SW 1271 (cell line): ENCODE measurements at places on chromosomes 13 and 19.
A peak's percentile ranks its signal among the peaks of the same experiment; 100 is the strongest.

GRCh38 chr19:18800636-18801035 lies 9.5 kb upstream of the COMP start:
- no peak for DNase-seq

GRCh38 chr13:33454844-33455705 lies 169.5 kb upstream of the STARD13 start:
- DNase-seq: no peak

GRCh38 chr19:17938092-17938845 lies 5.5 kb downstream of the CCDC124 start:
- DNase-seq: peak; percentile 45

GRCh38 chr19:51882518-51882917 lies 5.2 kb downstream of the ZNF577 start:
- DNase-seq: no peak

- no peak for DNase-seq
Measured at GRCh38 chr19:14933506-14933905, 7.8 kb upstream of the OR7C2 start.

DNA sequence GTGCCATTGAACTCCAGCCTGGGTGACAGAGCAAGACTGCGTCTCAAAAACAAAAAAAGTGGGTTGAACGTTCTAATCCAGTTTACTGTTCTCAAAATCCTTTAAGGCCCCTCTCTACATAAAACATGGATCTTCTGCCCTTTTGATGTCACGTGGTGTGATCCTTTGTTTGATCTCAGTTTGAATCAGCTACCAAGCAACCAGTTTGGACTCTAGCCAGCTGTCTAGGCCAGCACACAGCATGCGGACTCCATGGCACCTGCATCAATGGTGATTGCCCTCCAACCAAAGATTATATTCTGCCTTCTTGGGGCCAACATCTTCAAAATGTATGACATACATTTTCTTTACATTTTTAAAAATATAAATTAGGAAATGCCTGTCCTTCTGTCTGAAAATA lies 365.4 kb downstream of the NDFIP2 start:
- DNase-seq: no peak

- no peak for DNase-seq
Measured at GRCh38 chr13:32600890-32601289, 14.6 kb downstream of the PDS5B start.

- no peak for DNase-seq
Measured at GRCh38 chr19:38648769-38649304, 1.4 kb downstream of the ACTN4 start.

- peak; percentile 22 for DNase-seq
Measured at GRCh38 chr13:78137404-78138142, 218.9 kb upstream of the EDNRB start.

- DNase-seq: no peak
Measured at GRCh38 chr19:48424694-48425219, 21.0 kb upstream of the GRWD1 start.

DNA sequence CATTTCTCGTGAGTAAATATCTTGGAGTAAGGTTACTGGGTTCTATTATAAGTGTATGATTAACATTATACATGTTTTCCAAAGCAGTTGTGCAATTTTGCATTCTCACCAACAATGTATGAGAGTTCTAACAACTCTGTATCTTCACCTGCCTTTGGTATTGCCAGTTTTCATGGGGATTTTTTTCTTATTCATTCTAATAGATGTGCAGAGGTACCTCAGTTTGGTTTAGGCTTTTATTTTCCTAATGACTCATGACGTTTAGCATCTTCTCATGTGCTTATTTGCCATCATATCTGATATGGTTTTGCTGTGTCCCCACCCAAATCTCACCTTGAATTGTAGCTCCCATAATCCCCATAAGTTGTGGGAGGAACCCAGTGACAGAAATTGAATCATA lies 7.7 kb upstream of the NUDT15 start:
- no peak for DNase-seq

DNA sequence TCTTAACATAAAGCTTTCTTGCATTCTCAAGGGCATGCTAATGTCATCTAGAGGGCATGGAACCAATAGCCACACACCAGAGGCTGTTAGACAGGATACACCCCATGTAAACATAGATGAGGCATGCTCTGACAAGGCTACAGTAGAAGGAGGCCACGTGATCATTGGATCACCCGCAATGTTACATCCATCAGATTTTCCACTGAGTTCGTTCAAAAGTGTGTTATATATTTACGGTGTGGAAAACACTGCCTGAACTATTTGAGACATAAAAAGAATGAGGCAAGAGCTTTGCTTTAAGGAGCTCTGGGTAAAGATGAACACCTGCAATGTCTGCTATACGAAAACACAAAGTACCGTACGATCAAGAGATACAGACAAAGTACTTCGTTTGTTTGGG lies 817.5 kb upstream of the SLC10A2 start:
- no peak for DNase-seq

DNA sequence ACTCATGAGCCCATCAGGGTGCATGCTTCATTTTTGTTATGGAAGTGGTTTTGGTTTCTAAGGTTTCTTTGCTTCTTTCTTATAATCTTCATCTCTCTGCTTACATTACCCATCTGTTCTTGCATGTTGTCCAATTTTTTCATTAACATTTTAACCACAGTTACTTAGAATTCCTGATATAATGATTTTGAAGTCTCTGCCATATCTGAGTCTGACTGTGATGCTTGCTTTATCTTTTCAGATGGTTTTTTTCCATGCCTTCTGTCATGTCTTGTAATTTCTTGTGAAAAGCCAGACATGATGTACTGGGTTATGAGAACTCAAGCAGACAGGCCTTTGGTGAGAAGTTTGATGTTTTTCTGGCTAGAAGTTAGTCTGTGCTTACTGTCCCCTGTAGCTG lies 8.0 kb upstream of the ARGLU1 start:
- no peak for DNase-seq

DNA sequence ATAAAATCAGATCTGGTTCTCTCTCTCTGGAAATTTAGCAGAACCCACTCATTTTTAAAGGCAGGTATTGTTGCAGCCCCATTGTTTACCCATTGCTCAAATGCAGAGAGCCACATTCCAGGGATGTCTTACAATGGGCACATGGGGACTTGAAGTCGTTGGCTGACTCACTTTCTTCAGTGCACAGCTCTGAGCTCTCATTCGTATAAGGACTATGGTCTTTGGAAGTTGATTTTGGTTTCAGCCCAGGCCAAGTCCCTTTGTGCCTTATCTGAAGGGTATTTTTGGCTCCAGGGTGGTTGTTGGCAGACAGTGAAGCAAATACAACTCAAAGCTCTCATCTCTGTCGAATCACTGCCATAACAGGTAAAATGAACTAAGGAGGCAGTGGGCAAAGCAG lies 47.3 kb upstream of the CLDN10 start:
- no peak for DNase-seq

GRCh38 chr19:6429419-6430221 lies 3.9 kb downstream of the SLC25A41 start:
- no peak for DNase-seq

DNA sequence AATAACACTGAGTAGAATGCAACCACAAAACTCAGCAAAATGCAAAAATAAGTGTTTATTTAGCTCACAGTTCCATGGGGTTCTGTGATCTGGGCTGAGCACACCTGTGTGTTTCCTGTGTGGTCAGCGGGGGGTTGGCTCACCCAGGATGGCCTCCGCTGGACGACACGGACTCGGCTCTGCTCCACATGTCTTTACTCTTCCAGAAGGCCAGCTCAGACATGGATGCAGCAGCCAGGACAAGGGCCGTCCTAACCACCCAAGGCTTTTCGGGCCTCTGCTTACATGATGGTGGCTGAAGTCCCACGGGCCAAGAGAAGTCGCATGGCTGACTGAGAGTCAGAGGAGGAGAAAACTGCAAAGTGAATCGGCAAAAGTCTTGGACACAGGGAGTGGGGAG lies 153.5 kb upstream of the IRS2 start:
- DNase-seq: no peak

DNA sequence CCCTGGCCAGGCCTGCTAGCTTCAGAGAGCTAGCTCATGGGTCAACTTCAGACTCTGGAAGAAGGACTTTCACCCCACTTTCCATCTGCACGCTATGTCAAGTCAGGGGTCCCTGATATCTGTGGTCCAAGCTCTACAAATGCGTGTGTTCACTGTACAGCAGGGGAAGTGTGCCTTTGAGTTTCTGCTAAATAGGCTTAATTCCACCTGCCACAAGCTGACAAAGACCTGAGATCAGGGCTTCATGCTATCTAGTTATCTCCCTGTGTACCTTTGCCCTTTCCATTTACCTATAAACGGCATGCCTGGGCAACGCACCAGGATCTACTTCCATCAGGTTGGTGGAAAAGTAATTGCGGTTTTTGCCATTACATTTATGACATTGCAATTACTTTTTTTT lies 10.7 kb upstream of the SULT2A1 start:
- DNase-seq: no peak

DNA sequence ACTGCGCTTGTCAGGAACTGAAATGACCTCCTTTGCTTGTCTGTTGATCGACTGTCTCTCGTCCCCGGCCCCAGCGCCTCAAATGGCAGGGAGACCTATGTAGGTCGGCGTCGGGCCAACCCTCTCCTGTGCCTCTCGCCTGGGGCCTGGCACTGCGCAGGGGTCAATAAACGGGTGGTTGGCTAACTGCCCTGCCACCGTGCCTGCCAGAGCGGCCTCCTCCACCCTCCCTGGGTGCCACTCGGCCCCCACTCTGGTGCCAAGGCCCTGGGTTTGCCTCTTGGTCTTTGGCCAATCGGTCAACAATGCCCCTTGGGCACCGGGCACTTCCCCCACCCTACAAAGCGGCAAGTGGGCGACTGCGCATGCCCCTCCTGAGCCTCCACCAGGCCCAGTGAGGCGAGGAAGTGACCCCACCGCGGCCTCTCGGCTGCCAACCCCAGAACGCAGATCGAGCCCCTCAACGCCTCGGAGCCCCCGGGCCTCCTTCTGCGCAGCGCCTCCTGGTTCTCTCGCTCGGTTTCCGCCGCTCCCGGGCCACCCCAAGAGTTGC lies 1.1 kb downstream of the KEAP1 start:
- DNase-seq: peak; percentile 73

DNA sequence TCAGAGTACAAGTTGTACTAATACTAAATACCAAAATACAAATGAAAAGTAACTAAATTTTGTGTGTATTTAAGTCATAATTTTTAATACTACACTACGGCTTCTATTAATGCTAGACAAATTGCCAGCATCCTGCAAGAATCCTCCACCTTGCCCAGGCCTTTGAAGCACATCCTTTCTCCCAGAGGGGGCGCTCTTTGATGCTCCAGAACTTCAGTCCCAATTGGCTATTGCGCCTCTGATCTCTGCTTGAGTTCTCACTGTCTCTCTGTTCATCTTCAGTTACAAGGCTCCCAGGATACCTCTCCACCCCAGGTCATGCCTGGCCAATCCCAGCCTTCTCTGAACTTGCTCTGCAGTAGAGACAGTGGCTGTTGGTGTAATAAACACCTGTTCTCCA lies 141.0 kb downstream of the DCLK1 start:
- DNase-seq: no peak

DNA sequence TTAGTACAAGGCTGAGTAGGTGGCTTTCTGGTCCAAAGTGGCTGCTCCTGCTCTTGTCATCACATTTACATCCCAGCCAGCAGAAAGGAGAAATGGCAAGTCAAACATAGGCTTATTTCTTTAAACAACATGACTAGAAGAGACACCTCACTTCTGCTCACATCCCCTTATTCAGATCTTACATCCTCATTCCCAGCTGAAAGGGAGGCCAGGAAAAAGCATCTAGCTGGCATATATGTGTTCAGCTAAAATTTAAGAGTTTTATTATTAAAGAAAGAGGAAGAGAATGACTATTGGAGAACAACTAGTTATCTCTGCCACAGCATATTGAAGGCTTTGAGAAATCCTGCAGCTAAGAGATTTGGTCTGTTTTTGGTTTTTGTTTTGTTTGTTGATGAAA lies 34.1 kb downstream of the RGCC start:
- DNase-seq: no peak

GRCh38 chr19:52897138-52897935 lies at the start of gene ZNF320:
TSS of gene ZNF320 (minus strand) at chr19:52897635. CDS start at chr19:52890255, 7,380 bp downstream.
- peak; percentile 59 for DNase-seq

- DNase-seq: peak; percentile 34
Measured at GRCh38 chr19:679418-680286, 3.5 kb downstream of the FSTL3 start.

- DNase-seq: no peak
Measured at GRCh38 chr13:112714376-112715174, 24.7 kb downstream of the ATP11A start.

DNA sequence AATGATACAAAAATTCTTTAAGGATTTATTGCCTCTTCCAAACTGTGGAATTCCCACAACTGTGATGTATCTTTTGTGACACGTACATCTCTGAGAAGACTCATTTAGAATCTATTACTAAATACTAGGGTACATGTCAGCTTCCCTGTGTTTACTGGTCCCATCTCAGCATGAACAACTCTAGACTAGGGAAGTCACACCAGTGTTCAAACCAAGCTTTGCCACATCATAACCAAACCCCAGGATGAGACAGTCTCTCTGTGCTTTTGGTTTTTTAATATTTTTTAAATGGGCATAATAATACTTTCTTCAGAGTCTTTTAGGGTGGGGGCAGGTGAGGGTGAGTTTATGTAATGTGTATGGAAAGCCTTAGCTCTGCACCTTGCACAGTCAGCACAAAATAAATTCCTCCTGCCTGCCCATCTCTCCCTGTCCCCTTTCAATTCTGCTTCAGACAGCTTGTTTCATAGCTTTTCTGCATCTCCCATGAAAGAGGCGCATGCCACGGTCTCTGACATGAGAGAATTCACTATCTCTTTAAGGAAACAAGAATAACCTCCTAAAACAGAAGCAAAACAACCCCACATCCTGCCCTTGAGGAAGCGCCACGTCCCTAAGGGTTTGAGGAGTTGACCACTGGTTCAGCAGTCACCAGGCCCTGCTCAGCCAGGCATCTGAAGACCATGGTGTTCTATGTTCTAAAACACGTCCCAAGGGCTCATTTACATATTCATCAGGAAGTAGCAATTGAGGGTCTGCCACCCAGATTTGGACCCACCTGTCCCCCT lies 174.5 kb downstream of the USP12 start:
- no peak for DNase-seq

DNA sequence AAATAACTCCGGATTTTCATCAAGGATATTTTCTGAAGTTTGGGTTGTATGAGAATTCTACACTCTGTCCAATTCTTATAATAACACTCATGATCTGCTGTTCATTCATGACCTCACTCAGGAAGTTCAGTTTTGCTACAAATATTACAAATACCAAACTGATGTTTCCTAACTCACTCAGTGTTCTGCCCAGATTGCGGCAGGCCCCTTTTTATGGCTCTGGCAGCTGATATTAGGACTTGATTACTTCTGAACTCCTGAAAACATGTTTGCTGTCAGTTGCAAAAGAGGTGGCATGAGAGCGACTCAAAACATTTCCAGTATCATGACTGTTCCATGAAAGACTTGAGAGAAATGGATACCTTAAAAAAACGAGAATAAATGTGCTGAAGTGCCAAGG lies 188.0 kb downstream of the RGCC start:
- peak; percentile 42 for DNase-seq

DNA sequence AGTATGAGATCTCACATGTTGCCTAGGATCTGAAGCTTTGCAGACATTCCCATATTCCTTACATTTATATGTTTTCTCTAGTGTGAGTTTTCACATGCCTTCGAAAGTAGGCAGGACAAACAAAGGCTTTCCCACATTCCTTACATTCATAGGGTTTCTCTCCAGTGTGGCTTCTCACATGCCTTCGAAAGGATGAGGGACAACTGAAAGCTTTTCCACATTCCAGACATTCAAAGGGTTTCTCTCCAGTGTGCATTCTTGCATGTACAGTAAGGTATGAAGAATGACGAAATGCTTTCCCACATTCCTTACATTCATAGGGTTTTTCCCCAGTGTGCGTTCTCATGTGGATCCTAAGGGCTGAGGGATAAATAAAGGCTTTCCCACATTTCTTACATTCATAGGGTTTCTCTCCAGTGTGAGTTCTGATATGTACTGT lies 14.2 kb downstream of the ZNF699 start:
- DNase-seq: no peak
